ENCODE measurements at places on chromosomes 5 and 9.
A peak's percentile ranks its signal among the peaks of the same experiment; 100 is the strongest.

DNA sequence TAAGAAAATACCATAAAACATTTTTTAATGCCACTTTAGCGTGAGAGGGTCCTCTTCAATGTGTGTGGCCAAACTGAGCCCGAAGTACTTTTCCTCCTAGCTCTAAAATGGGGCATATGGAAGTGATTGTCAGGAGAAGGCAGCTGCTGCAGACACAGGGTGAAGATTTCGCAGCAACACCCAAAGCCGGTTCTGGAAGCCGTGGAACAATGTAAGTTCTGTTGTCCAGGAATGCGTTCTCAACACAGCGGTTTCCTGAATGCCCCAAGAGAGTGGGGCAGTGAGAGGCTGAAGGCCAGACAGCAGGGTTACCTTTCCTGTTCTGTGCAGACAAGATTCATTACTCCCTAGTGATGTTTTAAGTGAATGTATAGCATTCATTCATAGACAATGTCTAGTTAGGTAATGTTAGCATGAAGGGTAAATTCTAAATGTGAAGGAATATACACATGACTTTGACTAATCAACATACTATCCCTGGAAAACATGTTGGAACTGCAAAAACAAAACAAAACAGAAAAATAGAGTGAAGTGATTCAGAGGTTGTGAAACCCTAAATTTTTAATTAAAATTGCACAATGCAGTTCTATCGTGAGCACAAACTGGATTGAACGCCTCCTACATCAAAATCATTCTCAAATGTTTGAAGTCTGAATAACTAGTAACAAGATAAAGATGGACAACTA is 197.0 kb upstream of the SEMA6A start:
- DNase-seq, result peak; percentile 58

DNA sequence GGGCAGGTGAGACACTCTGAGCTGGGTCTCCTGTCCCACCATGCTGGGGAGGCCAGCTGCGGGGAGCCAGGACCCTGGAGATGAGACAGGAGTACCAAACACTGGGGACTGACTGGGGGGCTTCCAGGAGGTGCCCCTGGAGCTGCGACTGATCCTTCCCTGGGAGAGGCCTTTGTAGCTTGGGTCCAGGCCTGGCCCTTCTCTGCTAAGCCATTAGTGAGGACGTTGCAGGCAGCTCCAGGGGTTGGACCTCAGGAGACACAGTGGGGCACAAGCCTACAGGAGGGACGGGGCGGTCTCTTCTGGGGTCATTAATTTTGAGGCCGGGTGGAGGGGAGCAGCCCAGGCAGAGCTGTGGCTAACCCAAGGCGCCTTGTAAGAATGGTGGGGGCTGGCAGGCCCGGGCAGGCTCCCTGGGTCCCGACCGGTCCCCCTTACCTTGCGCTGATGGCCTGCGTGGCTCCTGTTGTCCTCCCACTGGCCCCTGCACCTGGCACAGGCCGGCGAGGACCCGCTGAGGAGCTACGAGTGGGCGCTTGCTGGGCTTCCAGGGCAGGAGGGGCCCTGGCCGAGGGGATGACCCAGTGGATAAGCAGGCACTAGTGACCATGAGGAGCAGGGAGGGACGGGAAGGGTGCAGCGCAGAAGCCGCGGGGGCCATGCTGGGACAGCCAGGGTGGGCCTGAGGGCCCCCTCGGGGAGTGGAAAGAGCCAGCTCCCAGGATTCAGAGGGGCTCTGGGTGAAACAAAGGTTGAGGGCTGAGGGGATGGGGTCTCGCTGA is 5.1 kb downstream of the MRPS2 start:
- DNase-seq, result no peak

DNA sequence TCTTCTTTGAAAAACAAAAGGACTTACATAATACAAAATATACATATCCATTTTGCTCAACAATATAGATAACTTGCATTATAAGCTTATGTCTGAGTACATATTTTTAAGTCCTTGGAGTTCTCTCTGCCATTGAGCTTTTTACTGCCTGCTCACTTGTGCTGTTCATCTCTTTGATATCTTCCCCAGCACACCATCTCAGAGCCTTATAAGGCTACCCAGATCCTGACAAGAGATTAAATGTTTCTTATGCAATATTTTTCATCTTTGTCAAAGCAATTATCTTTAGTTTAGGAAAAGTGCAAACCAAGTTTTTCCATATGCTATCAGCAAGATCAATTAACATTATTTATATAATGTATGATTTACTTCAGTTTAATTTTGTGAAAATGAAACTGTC is 60.7 kb upstream of the ITGA1 start:
- DNase-seq, result no peak

- no peak for DNase-seq
Observed at GRCh38 chr9:19934301-19934871, 145.5 kb upstream of the SLC24A2 start.

GRCh38 chr9:32705059-32705458 is 69.6 kb upstream of the TAF1L start:
- DNase-seq, result peak; percentile 83

DNA sequence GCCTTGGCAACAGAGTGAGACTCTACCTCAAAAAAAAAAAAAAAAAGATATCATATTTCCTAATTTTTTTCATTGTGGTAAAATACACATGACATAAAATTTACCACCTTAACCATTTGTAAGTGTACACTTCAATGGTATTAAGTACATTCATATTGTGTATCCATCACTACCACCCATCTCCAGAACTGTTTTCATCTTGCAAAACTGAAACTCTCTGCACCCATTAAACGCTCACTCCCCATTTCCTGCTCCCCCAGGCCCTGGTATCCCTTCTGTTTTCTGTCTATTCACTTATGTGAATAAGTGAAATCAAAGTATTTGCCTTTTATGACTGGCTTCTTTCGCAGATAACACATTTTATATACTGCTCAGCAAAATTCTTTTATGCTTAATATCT is 12.8 kb downstream of the LRRC8A start:
- no peak for DNase-seq

DNA sequence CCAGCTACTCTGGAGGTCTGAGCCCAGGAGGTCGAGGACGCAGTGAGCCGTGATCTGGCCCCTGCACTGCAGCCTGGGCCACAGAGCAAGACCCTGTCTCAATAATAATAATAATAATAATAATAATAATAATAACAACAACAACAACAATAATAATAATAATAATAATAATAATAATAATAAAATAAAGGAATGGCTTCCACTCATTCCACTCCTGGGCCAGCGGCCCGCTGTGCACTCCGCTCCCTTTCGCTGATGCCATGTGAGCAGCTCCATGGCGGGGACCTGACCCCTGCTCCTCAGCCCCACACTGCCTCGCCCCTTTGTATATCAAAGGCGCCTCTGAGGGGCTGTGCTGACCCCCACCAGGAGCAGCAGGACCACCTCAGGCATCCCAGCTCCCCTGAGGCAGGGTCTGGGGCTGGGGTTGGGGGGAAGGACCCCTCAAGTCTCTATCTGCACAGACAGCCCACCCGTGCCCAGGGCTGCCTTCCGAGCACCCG is 20.0 kb downstream of the GBGT1 start:
- no peak for DNase-seq

DNA sequence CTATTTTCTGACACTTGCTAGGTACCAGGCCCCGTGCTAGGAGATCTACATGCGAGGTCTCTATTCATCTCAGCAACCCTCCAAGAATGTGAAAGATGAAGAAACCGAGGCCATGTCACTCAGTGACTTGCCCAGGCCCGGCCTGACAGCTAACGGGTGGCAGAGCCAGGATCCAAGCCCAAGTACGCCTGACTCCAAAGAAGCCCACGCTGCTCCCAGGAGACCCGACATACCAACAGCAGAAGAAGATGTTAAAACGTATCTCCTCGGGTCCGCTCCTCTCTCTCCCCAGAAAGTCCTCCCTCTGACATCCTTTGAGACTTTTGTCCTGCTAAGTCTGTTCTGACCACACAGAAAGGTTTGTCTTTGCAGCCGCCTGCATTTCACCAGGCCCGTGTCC is 65.2 kb downstream of the CRB2 start:
- DNase-seq, result no peak

- DNase-seq, result peak; percentile 47
Observed at GRCh38 chr9:99024959-99025358, 80.0 kb upstream of the TGFBR1 start.

- no peak for DNase-seq
Observed at GRCh38 chr5:173028811-173029327, 27.3 kb upstream of the CREBRF start.

GRCh38 chr5:154590093-154590724 is 112.2 kb upstream of the HAND1 start:
- no peak for DNase-seq

GRCh38 chr5:56164376-56164775 is 68.8 kb downstream of the ANKRD55 start:
- no peak for DNase-seq

DNA sequence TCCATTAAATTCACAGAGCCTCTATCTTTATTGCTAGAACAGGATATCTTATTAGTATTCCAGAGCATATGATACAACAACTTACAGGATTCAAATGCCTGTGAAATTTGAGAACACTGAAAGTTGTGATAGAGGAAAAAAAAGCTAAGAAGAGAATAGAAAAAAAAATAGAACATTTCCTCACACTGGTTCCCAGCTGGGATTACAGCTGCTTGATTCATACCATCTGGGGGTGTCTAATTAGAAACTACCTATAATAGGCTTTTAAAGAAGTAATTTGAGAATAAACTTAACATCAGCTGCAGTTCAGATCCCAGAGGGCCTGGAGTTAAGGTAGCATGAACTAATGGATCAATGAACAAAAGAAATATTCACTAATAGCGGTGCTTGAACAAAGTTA is 922.0 kb downstream of the CDH12 start:
- DNase-seq, result no peak

- peak; percentile 87 for DNase-seq
Observed at GRCh38 chr9:83935276-83935935, 14.2 kb upstream of the KIF27 start.

DNA sequence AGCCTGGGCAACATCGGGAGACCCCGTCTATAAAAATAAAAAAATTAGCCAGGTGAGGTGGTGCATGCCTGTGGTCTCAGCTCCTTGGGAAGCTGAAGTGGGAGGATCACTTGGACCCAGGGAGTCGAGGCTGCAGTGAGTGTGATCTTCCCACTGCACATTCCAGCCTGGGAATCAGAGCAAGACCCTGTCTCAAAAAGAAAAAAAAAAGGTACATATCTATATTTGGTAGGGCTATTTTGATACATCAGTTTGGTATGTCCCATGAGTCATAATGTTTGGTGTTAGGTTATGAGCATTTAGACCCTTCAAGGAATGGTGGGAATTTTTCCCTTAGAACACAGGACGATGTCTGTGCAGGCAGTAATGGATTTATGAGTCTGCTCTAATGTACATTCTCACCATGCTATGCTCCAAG is 55.3 kb upstream of the POU4F3 start:
- DNase-seq, result peak; percentile 89
